Right cardiac atrium (tissue), 5 donors: ENCODE measurements at places on chromosomes 12 and 14. TPM values are rescaled to one million over a fixed set of nuclear protein-coding genes. Genes with fewer than 3 reads are reported as not detected.

Gene SGPP1
- total RNA-seq: 7.5 TPM

Gene SIX4
- total RNA-seq: 3.2 TPM

Gene SYNE3
- total RNA-seq: 17.3 TPM

Gene SALL2
- 12.6 TPM for total RNA-seq

Gene PRH2
- not detected for total RNA-seq

Gene SLC6A15
- not detected for total RNA-seq

DNA sequence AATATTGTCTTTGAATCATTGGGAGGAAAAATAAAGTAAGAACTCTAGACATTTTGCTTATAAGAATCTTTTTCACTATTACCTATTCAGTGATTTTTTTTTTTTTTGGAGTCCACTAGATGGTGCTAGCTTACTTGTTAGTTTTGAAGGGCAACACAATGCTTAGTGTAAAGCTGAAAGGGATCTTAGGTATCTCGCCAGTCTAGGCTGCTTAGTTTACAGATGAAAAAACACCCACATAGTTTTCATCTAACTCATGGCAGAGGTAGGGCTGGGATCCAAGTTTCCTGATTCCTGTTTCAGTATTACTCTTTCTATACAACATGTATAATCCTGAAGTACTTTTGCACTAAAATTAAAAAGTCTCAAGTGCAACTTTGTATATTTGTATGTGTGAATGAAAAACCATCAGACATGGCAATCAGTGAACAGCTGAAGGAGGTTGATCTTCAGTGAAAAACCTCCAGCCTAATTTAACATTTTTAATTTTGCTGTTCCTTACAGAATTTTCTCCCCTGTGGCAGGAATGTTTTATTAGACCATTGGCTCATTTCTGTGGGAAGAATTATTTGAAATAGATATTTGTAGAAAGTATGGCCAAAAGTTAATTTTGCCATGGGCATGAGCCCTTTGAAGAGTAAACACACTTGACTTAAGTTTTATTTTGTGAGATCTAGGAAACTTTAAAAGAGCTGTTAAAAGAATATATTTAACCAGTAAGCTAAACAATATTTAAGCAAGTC is 40.7 kb downstream of the LRRIQ1 start:
- no peak for DNase-seq

- DNase-seq: no peak
Observed at GRCh38 chr14:68578597-68578996, 214.3 kb downstream of the ZFP36L1 start.

- DNase-seq: no peak
Observed at GRCh38 chr12:74790931-74791330, 253.3 kb downstream of the ATXN7L3B start.

- no peak for DNase-seq
Observed at GRCh38 chr14:99784508-99784907, 8.7 kb upstream of the EML1 start.

DNA sequence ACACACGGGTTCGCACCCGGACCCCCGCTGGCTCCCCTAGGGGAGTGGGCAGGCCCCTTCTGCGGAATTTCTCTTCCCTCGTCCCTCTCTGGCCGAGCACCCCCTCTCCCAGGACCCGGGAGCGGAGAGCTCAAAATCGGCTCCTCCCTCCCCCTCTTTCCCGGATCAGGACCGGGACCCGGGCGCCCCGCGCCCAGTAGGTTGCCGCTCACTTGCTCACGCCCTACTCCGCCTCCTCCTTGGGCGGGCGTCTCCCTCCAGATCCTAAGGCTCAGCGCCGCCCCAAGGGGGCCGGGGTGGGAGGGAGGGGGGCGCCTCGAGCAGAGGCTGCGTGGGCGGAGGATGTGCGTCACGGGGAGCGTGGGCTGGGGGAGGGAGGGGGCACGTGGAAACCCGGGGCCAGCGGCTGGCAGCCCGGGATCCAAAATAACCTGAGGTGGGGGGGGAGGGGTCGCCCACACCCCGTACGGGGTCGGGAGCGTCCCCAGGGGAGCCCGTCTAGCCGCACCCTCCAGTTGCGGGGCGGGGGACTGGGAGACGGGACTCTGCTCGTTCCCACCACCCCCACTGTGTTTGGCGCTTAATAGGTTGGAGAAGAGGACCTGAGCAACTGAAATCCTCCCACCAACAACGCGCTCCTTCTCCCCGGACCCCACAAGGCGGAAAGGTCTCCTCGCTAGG is 1.8 kb upstream of the NAB2 start:
- DNase-seq: peak; percentile 98

DNA sequence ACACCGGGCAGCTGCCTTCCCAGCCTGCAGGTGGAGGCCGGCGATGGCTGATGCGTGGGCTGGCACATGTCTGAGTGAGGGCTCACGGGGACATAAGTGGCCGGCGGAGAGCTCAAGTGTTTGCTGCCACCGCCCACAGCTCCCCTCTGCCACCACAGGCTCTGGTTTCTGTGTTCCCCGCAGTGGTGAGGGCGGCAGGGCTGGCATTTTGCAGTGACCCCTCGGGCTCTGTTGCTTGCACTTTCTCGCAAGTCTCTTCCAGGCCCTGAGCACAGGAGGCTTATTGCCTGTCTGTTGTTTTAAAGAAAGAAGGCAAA is 271.0 kb upstream of the RTL1 start:
- no peak for DNase-seq

GRCh38 chr12:44509471-44509870 is 366.6 kb downstream of the NELL2 start:
- no peak for DNase-seq

DNA sequence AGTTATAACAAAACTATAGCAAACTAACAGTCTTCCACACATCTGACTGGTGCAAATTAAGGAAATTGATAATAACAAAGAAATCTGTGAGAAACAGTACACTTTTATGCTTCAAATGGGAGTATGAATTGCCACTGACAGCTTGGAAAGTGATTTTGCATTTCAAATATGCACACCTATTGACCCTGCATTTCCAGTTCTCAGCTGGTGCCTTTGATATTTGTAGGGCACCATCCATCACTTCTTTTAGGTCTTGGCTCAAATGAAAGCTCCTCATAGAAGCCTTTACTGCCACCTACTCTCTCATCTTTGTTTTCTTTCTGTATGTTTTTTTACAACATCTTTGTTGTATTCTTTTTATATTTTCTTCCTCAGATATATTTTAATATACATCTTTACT is 125.1 kb downstream of the ST8SIA1 start:
- no peak for DNase-seq

- DNase-seq: no peak
Observed at GRCh38 chr12:126741536-126742240, 1525.3 kb upstream of the TMEM132C start.

DNA sequence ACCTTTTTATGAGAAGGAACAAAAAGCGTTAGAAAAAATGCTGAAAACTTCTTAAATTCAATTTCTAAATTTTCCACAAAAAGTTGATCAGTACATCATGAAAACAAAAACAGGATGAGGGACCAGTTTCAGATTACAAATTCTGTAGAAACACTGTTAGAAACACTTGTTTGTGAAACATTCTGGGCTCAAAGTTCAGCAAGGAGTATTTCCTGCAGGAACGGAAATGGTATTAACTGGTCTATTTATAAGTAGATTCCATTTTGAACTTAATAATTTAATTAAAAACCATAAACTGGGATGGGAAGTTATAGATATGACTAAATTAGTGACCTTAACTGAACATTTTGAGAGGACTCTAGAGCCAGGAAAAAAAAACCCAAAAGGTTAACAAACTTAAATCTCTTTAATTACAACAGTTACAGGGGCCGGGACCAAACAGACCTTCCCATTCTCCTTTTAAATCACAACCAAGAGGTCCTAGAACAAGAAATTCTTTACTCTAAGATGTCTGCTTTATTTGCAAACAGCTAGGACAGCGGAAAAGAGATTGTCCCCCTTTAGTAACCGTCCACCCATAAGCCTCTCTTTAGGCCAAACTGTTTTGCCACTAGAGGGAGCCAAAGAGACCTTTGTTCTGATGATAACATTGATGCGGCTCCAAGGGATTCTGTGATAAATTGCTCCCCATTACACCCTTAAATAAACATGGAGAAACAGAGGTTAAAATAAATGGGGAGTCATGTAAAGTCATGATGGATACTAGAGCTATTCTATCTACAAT is 69.0 kb upstream of the RERGL start:
- DNase-seq: no peak

DNA sequence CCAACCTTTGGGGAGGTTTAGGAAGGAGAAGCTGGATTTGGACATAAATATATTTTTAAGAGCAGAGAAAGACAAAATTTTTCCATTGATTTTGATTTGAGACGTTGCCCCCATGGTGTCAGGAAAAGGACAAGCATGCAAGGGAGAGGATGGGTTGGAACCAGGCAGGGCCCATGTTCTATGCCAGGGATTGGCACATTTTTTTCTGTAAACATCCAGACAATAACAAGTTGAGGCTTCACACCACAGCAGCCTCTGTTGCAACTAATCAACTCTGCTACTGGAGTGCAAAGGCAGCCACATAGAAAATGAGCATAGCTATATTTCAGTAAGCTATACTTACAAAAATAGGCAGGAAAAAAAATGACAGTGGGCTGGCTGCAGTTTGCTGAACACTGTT is 44.7 kb downstream of the NR1H4 start:
- DNase-seq: no peak

- DNase-seq: no peak
Observed at GRCh38 chr12:54977857-54978256, 6.7 kb downstream of the TESPA1 start.

GRCh38 chr12:57898308-57898970 is 42.9 kb upstream of the ATP23 start:
- DNase-seq: no peak

DNA sequence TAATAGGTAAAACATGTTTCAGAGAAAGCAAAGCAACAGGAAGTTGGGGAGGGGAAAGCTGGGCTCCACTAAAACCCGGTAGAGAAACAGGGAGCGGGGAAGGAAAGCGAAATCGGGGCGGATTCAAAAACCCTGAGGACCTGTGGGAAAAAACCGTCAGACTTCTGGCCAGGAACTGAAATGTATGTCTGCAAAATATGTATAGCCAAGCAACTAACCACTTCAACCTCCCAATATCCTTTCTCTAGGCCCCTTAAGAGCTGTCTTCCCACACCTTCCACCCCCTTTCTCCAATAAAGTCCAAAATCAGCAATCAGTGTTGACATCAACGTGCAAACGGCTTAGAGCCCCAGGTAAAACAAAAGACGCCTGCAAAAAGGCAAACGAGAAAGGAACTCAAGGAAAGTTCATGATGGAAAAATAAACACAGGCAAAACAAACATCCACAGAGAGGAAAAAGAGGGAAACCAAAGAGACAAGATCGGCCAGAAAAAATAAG is 32.8 kb downstream of the SIX1 start:
- no peak for DNase-seq

- no peak for DNase-seq
Observed at GRCh38 chr12:72219937-72220336, 52.2 kb upstream of the TRHDE start.
